ENCODE measurements at places on chromosomes 11 and 22.
A peak's percentile ranks its signal among the peaks of the same experiment; 100 is the strongest.

- DNase-seq, result no peak
Measured at GRCh38 chr22:26888887-26889286, 231.5 kb downstream of the MIAT start.

DNA sequence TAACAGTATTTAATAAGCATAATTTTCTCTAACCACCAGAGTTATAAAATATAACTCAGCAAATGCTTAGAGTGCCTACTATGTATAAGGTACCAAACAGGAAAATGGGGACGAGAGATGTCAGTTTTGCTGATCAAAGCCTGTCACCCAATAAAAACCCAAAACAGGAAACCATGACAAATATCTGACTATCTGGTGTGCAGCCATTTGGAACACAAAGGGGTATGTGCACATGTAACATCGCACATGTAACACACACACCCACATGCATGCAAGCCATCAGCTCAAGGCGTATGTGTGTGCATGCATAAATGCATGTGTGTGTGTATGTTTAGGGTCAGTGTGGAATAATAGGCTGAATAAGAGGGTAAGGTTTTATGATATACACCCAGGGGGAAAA, 64.2 kb downstream of the PRR5L start:
- DNase-seq, result no peak

DNA sequence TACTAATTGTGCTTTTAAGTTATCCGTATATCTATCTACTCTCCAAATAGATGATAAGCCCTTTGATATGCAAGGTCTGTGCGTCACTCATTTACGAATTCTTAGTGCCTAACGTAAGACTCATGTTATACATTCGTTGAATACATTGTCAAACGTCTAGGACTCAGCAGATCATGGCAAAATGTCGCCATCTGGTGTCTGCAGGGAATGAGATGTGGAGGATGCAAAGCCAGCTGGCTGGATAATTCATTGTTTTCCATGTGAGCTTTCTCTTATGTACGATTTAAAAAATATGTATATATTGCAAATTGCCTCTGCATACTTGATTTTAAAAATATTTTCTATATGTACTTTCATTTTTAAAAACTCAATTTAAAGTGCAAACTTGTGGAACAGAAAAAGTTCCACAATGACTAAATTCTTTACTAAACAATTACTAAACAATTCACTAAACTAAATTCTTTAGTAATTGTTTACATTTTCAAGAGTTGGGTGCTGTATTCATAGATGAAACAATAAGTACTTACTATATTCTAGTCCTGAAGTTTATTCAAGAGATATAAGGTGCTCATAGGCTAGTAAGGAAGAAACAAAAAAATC, 33.8 kb downstream of the ZNF202 start:
- peak; percentile 80 for DNase-seq

GRCh38 chr22:39503630-39504029, 1.5 kb downstream of the MIEF1 start:
- no peak for DNase-seq

GRCh38 chr11:88050247-88050646, 125.0 kb downstream of the RAB38 start:
- DNase-seq, result no peak

DNA sequence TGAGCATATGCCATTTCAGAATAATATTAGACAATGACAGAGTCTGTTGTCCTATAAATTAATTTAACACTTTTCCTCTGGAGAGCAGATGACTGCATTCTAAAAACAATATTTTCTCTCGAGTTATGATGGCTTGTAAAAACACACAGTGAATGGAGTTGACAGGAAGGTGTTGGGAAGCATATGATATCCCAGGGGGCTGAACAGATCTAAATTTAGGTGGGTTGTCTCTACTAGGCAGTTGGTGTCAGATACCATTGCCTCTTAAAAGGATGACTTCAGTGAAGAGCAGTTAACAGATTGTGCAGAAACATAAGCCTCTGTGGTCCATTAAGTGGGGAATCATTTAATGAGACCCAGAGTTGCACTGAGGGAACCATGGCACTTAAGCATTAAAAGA, 30.7 kb downstream of the SVIP start:
- no peak for DNase-seq

- DNase-seq, result no peak
Measured at GRCh38 chr11:122156940-122157382, 40.9 kb upstream of the BLID start.

DNA sequence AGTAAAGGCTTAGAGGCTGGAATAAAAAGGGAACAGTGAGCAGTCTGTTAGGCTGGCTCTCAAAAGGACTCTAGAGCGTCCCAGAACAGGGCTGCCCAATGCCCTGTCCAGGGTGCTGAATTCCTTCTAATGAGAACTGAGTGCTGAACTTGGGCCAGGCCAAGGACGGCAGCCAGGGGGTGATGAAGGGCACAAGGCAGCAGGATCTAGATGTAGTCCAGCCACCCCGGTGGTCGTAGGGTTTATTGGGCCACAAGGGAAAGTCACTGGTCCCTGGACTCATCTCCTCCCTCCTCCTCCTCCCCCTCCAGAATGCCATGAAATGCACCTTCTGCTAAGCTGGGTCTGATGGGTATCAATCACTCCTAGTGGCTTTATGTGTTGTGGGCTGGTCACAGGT, 19.2 kb downstream of the NPTXR start:
- no peak for DNase-seq

- no peak for DNase-seq
Measured at GRCh38 chr11:131665344-131665968, 295.0 kb downstream of the NTM start.

DNA sequence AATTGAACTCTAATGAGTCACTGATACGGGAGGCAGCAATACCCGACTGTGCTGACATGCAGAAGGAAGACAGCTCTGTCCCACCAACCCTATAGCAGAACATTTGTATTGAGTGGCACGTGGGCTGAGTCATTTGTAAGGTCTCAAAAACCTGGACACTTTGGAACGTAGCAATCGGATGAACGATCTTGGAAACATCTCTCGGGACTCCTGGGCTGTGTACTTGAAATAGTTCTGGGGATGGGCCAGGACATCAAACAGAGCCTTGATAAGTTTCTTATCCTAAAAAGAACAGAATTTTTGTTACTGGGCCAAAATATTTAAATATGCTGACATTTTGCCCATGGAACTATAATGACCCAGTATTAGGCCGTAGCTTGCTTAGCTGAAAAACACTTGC, 17.1 kb upstream of the NRIP3 start:
- no peak for DNase-seq

DNA sequence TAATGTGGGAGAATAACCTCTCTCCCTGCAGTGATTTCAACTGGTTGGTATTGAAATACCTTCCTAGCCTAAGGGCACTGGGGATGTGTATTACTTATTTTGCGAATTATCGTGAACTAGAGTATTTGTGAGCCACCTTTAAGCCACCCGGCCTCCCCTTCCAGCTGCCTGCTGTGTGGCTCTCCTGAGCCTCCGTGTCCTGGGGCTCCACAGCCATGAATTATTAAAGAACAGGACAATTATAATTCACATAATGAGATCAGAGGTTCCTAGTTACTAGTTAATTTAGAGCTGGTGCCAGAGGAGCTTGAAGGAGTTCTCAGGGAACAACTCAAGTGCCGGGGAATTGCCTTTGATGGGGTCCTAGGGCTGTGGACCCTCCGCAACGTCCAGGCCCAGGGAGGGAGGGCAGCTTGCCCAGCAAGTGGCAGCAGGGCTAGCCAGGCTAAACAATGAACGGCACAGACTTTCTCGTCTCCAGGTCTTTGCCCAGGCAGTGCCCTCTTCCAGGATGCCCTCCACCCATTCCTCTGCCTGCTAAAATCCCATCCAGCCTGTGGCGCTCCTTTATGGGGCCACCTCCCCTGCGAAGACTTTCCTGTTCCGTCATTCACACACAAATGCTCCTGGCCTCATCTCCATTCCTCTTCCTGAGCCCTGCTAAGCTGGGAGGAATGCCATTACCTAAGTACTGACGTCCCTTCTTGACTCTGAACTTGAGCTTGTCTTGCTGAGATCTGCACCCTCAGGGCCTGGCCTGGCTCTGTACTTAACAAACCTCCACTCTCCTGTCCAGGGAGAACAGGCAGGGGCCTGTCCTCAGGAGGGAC, 91.5 kb downstream of the RTL6 start:
- no peak for DNase-seq

DNA sequence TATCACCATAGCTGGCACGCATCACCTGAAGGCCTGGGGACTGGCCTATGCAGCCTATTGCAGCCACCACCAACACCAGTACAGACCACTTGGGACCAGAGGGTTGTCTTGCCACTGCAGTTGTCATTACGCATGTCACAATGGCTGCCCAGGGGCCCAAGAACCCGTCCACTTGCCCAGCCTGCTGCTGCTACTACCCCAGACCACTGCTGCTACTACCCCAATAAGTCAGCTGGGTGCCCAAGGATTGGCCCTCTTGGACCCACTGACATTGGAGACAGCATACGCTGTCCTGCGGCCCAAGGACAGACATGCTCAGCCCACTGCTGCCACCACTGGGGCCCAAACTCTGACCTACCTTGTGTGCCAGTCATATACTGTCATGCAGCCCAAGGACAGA, 102.7 kb upstream of the OR9Q1 start:
- no peak for DNase-seq

DNA sequence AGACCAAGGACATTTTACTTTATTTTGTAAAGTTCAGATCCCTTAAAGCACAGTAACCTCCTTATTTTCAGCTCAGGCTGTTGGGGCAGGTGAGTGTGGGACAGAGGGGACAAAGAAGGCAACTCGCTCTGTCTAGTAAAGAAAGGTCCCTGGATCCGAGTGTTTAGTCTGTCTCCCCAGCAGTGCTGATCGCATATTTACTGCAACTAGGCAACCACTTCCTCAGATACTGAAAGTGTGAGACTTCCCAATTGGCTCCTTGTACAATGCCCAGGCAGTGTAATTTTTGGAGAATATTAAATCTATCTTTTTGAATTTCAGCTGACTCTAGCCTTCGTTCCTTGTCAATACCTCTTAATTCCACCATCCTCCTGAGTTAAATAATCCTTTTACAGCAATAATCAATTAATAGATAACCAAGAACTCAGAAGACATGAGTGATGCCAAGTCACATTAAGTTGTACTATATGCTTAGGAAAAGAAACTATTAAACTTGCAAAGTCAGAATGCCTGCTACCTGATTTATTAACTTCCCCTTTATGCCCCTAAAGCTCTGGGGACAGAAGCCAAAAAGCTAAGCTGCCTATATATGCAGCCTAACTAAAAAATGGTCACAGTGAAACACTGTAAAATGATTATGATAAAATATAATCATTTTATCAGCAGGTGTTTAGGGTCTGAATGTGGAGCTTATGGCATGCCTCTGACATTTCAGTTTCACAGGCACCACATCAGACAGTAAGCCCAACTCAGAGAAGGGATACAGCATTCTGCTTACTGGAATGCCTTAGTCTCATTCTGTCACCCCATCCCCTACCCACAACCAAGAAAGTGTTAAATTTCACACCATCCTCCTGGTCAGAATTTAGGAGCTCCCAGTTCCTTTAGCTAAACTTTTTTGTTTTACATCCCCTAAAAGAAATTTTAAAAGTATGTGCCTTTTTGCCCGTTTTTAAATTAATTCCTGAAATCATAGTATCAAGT, 138.7 kb downstream of the TRIM44 start:
- DNase-seq, result no peak

DNA sequence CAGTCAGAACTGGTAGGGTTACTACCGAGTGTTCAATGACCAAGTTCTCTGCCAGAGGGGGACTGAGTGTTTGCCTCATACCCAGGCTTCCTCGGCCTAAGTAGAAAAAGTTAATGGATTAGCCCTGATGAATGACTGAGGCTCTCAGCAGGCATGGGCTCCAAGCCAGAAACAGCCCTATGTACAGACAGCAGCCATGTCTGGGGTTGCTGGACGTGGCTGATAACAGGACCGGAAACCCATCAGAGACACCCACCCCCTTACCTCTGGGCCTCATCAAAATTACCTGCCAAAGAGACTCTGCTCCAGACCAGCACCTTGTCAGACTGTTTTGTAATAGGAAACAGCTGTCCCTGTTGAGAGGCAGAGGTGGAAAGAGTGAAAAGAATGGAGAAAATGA, 351.4 kb downstream of the ETS1 start:
- no peak for DNase-seq

DNA sequence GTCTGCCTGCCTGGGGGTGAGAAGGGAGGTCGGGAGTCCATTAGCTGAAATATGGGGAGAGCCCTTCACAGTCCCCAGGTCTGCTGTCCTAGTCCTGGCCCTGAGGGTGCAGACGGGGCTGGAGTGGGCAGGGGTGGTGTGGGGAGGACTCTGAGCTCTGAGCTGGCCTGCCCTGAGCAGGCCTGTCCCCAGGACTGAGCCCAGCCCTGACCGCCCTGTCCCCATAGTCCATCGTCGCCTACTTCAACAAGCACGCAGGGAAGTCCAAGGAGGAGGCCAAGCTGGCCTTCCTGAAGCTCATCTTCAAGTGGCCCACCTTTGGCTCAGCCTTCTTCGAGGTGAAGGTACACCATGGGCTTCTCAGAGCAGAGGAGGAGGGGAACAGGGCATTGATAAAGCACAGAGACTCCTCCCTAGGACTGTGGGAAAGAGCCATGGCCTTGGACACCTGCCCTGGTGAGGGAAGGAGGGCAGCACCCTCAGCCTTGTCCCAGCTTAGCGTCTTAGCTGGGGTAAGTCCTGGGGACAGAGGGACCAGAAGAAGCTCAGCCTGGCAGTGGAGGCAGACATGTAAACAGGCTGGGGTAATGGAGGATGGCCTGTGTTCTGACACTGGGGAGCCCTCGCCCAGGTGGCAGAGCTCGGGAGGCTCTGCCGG, 83.7 kb downstream of the MYO7A start:
- DNase-seq, result no peak

DNA sequence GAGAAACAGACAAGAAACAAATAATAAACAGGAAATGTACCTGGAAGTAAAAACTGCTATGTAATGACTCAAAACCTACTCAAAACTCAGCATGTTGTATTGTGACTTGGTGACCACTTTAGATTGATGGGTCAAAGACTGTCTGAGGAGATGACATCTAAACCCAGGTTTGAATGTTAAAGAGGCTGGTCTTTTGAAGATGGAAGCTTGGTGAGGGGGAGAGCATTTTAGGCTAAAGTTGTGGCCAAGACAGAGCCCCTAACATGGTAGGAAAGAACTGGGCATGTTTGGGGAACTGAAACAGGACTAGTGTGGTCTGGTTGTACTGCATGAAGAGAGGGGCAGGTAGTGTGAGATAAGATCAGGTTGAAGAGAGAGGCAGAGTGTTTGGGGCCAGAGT, 85.3 kb upstream of the MYO18B start:
- no peak for DNase-seq
